ENCODE measurements at places on chromosomes 11 and 22.

DNA sequence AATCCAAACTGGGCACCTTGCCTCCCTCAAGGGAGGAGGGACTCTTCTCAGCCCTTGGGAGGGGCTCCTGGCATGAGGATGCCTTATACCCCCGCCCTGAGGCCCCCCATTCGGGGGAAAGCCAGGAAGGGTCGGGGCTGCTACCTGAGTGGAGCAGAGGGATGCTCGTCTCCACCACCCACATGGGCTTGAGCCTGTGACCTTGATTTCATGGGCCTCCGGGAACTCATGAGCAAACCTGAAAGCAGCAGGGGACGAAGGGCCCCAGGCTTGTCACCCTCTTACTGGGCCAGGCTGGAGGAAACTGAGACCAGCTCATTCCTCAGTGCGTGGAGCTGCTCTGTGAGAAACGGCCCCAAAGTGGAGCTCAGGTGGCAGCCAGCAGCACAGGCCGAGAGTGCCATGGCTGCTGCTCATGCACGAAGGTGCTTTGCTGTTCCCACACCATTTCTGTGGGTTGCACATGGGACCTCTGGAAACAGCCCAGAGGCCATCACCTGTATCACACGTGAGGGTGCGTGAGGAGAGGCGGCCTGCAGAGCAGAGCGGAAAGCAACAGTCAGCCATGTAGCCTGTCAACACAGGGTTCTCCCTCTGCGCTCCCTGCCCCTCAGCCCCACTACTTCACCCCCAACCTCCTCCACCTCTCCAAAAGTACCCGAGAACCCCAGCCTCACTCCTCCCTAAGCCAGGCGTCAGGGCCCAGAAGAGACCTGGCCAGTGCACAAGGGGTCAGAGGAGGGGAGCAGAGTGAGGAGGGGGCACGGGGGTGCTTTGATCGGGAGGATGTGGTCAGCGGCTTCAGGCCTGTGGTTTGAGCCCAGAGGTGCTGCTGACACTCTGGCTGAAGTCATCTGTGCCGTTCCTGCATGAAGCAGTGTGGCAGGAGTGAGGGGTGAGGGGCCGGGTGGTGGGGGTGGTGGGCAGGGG is 14.1 kb upstream of the IL2RB start:
- DNase-seq, result no peak

DNA sequence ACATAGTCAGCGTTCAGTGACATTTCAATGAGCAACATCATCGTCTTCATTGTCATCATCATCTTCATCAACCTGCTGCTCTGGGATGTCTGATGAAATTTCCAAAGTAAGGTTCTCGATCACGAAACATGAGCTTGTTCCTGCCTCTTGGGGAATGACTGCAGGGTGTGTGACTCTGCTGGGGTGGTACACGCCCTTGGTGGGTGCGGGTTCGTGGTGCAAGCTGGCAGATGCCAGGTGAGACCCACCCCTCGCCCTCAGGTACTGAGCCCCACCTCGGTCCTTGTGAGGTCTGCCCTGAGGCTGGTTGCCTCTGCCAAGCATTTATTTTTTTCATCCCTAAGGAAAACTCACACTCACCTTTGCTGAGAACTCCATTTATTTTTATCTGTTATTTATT is 1389.2 kb downstream of the TBC1D22A start:
- DNase-seq, result no peak

DNA sequence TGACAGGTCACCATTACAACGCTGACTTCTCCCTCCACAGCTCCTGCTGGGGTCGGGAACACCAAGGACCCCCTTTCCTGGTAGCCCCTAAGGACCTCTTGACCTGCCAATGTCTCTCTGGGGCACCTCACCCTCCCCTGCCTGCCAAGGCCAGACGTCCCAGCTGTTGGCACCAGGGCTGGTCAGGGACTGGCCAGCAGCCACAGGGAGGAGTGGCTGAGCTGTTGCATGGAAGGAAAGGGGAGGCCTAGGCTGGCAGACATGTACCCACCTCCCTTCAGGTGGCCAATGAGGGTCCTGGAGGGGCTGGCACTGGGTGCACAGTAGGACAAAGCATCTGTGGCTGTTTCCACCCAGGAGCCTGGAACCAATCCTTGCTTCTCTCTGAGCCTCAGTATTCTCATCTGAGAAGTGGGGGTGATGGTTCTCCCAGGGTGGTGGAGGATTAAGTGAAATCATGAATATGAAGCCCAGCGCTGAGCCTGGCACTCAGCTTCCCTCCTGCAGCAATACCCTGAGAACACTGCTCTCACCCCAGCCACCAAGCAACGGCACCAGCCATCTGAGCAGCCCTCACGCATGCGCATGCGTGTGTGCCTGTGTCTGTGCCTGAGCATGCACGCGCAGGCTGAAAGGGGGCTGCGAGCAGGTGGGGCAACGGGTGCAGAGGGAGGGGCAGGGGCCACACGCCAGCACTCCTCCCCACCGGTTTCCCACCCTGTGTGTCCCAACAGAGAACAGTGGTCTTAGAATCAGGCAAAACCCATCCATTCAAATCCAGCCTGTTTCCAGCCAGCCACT is 5.9 kb downstream of the KCNJ4 start:
- no peak for DNase-seq

DNA sequence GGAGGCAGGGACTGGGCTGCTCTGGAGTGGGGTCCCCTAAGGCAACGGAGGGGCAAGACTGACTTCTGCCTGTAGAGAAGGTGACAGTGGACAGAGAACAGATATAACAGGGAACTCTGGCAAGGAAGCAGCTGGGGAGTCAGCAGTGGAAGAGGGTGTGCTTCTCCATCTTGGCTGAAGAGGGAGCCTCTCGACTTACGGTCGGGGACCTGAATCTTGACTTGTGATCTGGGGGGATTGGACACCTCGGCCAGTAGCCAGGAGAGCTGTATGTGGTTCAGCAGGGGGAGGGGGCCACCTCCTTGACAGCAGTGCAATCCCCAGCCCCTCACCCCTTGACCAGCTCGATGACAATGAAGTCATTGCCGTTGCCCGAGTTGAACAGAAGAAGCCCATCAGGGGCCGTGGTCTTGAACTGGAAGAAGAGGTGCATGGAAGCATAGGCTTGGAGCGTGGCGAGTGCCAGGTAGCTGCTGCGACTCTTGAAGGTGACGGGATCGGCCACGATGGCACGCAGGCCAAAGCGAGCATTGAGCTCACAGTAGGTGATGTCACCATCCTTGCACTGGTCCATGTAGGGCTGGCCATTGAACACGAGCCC is 60.0 kb downstream of the SLC22A12 start:
- DNase-seq, result no peak
